ENCODE measurements at places on chromosomes 2 and 18.

GRCh38 chr2:1972948-1973347 is 228.6 kb upstream of the PXDN start:
- no peak for DNase-seq

DNA sequence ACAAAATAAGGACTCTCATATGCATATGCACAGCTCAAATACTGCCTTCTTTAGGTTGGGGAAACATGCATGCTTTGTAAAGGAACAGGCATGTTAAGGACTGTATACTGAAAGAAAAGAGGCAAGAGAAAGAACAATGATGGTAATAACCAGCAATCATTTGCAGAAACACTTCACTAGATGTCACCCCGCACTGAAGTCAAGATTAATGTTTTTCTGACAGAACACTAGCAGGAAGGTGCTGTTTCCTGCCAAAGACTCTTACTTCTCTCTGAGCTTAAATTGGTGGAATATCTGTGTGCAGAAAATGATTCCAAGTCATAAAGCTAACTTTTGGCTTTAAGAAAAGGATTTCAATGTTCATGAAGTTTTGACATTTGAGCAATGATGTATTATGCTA is 19.3 kb upstream of the CSRNP3 start:
- DNase-seq = no peak

DNA sequence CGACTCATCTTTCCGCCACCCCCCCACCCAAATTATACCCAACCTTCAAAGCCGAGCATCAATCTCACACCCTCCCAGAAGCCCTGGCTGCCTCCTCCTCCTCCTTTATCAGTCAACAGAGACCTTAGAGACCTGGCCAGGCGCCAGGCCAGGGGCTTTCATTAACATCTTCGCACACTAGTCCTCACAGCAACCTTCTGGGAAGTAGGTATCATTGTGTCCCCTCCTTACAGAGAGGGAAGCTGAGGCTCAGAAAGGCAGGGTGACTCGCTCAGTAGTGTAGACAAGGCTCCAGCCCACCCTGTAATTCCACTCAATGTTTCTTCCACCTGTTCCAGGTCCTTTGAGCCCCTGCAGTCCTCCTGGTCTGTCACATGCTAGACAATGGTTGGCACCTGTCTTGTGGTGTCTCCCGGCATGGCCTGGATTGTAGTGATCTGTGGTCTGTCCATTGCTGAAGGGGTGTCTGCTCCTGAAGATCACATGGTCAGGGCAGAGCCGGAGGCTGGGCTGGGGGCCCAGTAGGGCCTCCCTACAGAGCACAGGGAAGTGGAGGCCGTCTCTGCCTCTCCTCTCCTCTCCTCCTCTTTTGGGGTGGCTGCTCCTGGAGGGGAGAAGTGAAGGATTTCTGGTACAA is 36.0 kb downstream of the KLHL29 start:
- no peak for DNase-seq

GRCh38 chr2:57936216-57936615 is 110.4 kb upstream of the VRK2 start:
- DNase-seq = no peak

DNA sequence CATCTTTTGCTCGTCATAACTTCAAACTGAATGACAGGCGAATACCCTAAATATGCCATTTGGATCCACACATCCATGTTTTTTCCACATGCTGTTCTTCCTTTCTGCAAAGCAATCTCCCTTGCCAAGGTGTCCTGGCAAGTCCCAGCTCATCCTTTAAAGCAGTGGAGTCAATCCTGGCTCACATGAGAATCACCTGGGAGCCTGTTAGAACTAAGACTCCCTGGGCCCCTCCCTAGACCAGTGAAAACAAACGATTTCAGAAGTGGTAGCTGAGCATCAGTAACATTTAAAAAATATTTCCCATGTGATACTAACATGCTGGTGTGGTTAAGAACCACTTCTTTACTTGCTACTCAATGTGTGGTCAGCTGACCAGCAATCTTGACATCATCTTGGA is 50.6 kb upstream of the PARD3B start:
- no peak for DNase-seq

DNA sequence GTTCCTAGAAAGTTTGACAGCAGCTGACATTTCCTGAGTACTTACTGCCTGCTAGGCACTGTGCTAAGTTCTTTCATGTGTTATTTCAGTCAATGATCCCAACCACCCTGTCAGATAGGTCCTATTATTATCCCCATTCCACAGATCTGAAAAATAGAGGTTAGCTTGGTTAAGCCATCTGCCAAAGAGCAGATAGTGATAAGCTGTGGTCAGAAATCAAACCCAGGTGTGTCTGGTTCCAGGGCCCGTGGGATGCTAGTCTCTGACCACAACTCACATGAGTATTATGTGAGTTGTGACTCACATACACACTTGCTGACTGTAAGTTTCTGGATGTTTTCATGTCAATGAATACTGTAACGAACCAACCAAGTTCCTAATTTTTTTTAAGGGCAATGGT is 132.0 kb upstream of the APCDD1 start:
- DNase-seq = no peak

DNA sequence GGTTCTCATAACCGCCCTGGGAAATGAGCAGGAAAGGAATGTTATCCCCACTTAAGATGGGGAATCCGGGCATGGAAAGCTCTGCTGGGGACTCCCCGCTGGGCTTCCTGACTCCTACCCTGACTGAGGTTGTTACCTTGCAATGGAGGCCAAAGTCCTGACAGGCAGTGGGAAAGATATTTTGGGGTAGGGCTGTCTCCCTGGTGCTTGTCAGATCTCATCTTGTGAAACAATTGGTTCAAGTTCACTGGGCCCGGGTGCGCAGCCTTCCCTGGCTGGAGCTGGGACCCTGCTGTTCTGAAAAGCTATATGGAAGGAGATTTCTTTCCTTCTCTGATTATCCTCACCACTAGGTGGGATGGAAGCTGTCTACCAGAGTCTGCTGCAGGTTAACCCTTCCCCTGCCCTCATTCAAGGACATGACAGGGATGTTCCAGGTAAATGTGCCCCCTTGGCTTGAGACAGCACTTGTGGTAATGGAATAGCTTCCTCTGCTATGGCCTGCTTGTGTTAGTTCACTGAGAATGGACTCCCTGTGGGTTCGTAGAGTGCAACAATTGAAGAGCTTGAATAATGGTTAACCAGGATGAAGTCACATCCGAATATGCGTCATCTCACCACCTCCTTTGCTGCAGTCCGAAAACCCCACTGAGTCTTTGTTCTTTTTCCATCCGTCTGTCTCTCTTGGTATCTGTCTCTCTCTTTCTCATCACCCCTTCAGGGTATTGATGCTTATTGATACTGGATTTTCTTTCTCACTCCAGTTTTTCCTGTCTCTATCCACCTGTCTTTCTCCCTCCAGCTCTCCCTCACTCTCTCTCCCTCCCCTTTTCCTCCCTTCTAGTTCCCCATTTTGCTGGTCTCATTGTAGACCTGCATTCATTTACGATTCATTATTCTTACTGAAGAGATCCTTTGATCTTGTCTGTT is 67.8 kb upstream of the EPAS1 start:
- no peak for DNase-seq

DNA sequence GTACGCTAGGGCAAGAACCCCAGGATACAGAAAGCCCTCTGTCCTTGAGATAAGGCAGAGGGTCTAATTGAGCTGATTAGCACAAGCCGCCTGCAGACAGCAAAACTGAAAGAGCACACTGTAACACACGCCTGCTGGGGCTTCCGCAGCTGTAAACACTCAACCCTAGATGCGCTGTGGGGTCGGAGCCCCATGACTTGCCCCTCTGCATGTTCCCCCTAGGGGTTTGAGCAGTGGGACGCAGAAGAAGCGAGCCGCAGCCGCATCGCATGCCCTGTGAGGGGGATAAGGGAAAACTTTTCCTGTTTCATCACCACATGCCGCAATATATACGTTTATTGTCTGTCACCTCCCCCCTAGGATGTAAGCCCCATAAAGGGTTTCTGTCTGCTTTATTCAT is 384.6 kb downstream of the PLCL1 start:
- DNase-seq = no peak

DNA sequence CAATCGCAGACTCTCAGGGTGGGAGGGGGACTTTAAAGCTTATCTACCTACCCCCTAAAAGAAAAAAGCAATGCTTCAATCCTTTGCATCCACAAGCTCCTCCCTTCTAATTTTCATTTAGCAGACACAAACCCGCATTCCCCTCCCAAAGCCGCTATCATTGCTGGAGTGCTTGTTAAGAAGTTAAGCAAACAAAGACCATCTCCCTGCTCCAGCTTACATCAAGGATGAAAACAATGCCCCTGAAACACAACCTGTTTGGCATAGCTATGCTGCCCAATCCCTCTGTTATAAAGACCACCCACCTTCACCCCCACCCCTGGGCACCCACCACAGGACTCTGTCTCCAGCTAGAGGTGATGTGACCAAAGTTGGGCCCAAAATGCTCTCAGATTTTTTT is 33.0 kb downstream of the REEP1 start:
- DNase-seq = no peak
